Cerebellar cortex (tissue), 1 donor: ENCODE measurements at places on chromosomes 2 and 18.

GRCh38 chr2:154911729-154912128, 213.2 kb downstream of the KCNJ3 start:
- no peak for DNase-seq

GRCh38 chr2:68770271-68771111, 35.9 kb downstream of the ARHGAP25 start:
- no peak for DNase-seq

- DNase-seq: no peak
Observed at GRCh38 chr18:23237524-23238151, 102.4 kb downstream of the CABLES1 start.

DNA sequence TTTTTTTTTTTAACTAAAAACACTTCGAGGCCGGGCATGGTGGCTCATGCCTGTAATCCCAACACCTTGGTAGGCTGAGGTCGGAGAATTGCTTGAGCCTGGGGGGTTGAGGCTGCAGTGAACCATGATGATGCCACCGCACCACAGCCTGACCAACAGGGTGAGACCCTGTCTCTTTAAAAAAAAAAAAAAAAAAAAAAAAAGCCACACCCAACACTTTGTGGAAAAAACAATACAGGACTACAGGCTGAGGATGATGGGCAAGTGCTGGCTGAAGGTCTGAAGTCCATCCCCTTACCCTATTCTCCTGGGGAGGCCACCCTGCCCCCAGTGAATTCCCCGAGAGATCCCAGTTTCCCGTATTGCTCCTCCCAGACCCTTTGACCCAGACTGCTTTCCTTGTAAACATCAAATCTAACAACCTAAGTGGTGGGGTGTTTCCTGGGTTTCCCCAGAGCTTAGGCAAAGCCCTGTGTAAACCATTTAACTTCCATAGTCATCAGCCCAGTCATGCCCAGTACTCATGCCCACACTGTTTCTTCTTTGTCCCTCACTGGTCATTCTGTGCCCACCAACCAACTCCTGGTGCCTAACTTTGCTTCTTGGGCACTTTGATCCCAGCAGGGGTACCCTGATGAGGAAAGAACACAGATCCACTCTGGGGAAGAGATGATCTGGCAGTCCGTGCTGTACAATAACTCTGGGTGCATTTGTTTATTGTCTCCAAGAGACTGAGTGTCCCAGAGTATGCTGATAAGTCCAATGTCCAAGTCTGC, 5.8 kb upstream of the TMEM37 start:
- DNase-seq: no peak

DNA sequence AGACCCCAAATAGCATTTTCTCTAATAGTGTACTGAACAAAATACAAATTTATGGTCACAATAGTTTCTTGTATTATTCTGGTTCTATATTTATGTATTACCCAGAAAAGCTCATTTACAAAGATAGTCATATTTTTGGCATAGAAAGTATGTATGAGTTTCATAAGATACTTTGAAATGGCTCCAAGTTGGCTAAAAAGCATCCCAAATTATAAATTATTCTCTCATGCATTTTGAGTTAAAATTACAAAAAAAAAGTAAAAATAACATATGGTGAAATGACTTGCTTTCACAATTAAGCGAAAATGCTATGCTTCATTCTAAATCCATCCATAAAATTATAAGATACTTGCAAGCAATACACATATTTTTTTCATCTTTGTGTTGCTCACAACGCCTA, 530.7 kb downstream of the ZNF804A start:
- no peak for DNase-seq

GRCh38 chr2:195612611-195613495, 44.2 kb upstream of the SLC39A10 start:
- DNase-seq: no peak

DNA sequence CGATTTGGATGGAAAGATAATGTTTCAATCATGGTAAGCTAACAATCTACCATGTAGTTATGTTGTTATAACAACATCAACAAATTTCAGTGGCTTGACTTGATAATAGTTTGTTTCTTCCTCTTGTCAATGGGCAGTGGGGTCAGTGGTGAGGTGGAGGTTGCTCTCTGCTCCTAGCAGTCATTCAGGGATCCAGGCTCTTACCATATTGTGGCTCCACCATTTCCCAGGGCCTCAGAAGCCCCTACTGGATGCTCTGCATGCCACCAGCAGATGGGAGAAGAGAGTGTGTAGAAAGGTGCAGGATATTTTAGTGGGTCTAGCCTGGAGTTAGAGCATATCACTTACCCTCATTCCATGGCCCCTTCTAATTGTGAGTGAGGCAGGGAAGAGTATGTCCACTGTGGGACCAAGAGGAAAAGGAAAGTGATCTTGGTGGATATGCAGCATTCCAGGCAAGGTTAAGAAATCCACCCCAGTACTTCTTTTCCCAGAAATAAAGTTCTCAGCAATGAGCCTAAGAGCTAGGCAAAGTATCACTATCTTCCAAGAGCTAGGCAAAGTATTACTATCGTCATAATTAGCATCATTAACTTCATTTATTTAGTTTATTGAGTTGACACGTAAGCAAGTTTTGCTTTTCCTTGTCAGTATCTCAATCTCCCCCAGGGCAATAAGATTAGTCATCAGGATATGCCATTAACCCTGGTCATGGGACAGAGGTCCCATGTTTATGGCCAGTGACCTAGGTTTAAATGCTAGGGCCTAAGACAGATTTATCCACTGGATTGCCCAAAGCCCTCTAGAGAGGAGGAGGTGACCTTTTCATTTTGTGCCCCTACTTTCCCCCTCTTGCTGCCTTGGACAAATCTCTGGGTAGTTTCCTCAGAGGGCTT, 4.2 kb upstream of the IWS1 start:
- DNase-seq: no peak

- no peak for DNase-seq
Observed at GRCh38 chr2:71938659-71939587, 208.7 kb downstream of the CYP26B1 start.

DNA sequence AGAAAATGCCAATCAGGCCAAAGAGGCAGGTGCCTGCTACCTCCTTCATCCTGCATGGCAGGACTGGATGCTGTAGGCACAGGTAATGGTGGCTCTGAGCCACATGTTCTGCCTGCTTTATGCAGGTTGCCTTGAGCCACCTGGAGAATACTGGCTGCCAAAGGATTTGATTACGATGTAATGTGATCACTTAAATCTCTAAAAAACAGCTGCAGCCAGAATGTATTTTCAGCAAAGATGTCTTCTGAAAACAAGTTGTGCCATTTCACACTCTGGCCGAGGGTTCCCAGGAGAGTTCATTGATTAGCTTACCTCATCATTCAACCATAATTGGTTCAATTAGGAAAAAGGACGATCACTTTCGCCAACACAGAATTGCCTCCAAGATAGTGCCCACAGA, 17.9 kb upstream of the MSGN1 start:
- no peak for DNase-seq

GRCh38 chr2:146131048-146131447, 1611.1 kb upstream of the ZEB2 start:
- DNase-seq: no peak

DNA sequence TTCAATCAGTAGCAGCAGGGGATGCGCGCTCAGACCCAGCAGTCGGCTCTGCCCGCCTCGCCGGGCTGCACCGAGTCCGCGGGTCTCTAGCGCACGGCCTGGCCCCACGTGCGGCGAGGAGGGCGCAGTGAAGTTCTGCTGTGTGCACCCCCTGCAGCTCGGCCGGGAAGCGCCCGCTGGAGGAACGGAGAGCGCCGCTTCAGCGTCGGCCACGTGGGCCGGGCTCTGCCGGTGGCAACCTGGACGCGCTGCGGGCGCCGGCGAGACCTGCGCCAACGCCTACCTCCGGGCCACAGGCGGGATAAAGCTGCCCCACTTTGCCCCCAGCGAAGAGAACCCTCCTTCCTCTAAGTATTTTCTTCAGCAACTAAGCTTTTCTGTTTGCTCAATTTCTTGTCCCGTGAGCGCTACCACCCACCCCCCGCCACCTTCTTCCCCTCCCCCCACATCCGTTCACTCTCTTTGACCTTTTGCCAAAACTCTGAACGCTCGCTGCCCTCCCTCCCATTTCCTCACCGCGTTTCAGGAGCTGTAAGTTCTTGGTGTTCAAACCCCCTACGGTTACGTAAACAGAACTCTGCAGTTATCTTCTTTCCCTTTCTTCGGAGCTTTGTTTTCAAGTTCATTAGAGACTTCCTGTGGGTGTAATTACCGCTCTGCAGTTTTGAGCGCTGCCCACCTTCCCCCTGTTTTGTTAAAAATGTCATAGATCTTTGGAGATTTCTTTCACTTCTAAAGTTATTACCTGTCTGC, 42.6 kb upstream of the EDAR start:
- no peak for DNase-seq

- peak; percentile 21 for DNase-seq
Observed at GRCh38 chr18:21703241-21703820, 1.2 kb downstream of the ABHD3 start.

DNA sequence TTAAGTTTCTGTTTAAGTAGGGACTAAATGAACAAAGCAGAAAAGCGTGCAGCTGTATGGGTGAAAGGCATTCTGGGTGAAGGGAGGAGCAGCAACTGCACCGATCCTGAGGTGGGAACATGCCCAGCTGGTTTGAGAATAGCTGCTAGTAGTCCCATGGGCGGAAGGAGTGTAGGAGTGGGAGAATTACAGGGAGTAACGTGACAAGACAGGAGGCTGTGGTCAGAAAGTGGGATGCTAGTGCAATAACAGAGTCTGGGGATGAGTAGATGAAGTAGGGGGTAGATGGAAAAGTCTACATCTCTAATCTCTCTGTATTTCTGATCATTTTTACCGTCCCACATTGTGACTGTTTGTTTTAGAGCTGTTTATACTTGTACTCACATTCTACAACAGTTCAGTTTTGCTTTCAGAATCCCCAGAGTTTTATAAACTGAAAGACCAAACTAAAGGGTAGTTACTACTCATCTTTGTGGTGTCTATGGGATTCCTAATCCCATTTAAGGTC, 118.9 kb downstream of the LCLAT1 start:
- DNase-seq: no peak

DNA sequence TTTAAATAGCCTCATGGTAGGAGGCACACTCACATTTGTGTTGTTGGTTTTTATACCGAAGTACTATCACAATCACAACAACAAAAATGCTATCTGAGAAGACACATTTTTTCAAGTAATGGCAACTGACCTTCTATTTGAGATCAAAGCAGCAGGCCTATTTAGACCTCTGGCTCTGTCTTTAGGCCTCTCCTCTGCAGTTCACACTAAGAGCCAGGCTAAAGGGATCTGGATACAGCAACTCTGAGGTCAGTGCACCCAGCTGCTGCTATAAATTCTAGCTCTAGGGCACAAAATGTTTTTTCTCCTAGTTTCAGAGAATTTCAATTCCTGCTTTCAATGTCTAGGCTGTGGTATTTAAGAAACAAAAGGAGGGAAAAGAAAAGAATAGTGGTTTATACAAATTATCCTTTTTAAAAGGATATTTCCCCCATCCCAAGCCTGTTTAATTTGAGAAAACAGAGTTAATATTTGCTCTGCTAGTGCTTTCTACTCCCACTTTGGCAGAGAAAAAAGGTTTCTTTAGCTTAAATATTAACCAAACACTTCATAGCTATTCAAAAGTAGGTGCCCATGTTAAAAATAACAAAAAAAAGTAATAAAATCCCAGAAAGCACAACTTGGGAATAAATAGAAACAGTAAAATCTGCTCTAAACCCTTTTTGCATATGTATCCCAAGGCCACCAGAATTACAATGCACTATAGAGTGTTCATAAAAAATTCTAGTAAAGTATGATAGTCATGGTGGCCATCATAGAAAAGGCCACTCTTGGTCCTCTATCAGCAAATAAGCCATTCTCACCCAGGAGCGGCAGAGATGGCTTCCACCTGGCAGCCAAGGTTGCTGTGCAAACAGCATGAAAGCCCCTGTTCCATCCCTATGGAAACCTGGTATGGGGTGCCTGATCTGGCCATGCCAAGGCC, 293.6 kb upstream of the SESTD1 start:
- DNase-seq: no peak

- DNase-seq: no peak
Observed at GRCh38 chr18:7141287-7141686, 23.7 kb upstream of the LAMA1 start.

DNA sequence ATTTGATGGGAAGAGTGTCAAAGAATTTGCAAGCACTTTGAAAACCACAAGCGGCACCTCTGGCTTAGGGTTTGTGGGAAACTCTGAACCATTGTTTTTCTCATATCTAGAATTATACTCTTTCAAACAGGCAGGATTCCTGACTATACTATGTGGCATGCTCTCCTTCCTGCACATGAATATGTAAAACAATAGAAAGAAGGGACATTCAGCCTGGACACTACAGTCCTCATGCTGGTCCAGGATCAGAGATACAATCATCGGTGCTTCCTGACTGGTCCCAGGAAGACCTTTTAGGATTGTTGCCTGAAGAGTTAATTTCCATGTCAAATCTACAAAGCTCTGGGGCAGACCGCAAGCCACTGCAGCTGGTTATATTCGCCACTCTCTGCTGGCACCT, 55.7 kb upstream of the RASGRP3 start:
- DNase-seq: no peak

- DNase-seq: no peak
Observed at GRCh38 chr2:177692042-177692782, 299.6 kb downstream of the AGPS start.

DNA sequence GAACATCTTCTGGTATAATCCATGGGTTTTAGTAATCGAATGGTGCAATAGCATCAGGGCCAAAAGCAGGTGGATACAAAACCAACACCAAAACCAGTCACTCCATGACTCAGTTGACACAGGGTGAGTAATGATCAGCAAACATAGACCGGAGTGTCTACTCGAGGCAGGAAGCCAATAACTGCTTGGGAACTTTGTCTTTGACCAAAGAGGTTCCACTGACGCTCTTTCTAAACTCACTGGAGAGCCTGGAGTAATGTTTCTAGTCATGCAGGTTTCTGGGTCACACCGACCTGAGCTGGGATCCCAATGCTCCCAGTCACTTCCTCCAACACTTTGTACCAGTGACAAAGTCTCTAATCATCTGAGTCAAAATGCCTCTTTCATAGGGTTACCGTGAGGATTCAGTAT, 30.9 kb downstream of the MREG start:
- no peak for DNase-seq

GRCh38 chr2:219876931-219877330, 249.5 kb downstream of the SLC4A3 start:
- no peak for DNase-seq

DNA sequence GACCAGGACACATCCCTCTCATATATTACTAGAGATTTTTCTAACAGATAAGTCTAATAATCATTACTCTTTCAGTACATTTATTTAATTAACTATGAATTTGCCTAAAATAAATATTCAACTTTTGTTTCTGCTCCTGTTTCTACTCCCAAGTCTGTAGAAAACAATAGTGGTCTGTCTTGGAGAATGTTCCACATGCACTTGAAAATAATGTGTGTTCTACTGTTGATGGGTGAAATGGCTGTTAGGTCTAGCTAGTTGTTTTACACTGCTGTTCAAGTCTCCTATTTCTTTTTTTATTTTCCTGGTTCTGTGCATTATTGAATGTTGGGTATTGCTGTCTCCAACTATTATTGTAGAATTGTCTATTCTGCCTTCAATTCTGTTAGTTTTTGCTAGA, 47.2 kb downstream of the SPOPL start:
- DNase-seq: no peak

GRCh38 chr2:167487728-167488127, 599.4 kb downstream of the XIRP2 start:
- DNase-seq: peak; percentile 93

GRCh38 chr2:175001566-175001965, 3.6 kb downstream of the CHN1 start:
- DNase-seq: no peak

GRCh38 chr2:59204040-59204439, 962.9 kb upstream of the FANCL start:
- DNase-seq: no peak
